ENCODE measurements at places on chromosomes 7 and 10.

GRCh38 chr7:91212582-91212981 is 51.7 kb upstream of the FZD1 start:
- no peak for DNase-seq

DNA sequence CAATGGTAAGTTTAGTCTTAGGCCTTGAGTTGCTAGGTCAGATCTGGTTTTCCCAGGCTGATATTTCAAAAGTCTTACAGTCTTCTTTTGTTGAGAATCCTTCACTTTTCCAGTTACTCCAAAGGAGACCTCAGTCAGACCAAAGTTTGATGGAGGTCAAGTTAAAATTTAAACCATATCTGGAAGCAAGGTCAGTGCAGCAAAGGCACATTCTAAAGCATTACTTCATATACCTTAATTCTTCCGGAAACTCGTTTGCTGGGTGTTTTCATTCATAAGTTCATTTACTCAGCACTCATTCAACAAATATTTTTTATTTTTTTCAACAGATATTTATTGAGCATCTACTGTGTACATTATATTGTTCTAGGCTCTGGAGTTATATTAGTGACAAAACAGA is 403.0 kb upstream of the LRGUK start:
- no peak for DNase-seq

- no peak for DNase-seq
These were observed 172.4 kb downstream of the PRPF18 start for GRCh38 chr10:13759168-13759567.

DNA sequence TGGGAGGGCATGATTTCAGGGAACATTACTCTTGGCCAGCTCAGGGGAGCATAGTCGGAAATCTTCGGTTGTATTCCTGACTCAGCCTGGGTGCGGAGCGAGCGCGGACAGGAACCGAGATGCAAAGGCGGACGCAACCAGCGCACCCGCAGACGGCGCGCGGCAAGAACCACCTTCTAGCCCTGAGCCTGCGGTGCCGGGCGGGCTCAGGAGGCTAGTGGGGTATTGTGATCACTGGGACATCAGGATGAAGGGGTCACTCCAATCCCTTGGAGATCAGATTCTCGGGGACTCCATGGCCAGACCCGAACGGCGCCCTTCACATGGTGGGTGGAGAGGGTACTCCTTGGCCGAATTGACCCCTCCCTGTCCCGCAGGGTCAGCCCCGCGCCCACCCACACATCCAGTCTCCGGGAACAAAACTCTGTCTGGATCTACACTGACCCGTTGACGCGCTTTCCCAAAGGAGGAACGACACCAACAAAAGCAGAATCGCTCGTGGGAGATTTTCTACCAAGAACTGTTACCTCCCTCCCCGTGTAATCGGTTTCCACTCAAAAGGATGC is 730.5 kb downstream of the ZWINT start:
- no peak for DNase-seq

DNA sequence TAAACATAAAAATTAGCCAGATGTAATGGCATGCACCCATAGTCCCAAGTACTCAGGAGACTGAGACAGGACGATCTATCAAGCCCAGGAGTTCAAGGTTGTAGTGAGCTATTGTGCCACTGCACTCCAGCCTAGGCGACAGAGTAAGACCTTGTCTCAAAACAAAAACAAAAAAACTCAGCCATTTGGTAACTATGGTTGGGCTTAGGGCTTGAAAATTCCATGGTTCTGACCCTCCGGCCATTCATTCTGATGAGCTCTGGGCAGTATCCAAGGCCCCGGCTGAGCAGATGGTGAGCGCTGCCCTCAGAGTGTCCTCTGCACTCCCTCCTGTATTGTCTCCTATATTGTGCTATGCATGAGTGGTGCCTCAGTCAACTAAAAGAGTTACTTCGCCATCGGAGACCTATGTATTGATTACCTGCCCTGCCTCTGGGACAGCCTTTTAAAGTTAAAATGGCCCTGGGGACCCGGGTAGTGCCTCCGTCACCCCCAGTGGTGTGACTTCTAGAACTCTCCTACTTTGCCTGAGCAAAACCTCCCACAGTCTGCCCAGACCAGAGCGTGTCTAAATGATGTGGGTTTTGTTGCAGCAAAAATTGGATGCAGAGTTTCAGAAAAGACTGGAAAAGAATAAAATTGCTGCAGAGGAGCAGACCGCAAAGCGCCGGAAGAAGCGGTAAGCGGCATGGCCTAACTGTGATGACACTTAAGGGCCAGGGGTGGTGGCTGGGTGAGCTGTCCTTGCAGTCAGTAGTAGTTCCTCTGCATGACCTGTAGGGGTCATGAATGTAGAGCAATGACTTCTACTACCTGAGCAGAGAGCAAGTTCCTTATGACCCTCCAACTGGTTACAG is 8.1 kb downstream of the PRKRIP1 start:
- DNase-seq = peak; percentile 77

DNA sequence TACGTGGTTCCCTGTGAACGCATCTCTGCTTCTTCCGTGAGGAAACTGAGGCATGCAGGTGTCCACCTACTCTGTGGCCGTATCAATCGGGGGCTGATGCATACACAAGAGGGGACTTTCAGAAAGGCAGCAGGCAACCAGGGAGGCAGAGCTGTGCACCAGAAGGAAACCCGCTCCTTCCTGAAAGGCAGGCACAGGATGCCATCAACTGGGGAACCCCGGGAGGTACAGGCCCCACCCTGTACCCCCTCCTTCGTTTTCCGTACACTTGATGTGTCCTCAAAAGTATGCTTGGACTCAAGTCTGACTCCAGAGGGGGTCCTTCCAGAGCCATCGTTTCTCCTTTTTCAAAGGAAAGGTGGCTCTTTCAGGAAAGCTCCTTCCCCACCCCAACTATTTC is 59.5 kb downstream of the ASB13 start:
- no peak for DNase-seq

DNA sequence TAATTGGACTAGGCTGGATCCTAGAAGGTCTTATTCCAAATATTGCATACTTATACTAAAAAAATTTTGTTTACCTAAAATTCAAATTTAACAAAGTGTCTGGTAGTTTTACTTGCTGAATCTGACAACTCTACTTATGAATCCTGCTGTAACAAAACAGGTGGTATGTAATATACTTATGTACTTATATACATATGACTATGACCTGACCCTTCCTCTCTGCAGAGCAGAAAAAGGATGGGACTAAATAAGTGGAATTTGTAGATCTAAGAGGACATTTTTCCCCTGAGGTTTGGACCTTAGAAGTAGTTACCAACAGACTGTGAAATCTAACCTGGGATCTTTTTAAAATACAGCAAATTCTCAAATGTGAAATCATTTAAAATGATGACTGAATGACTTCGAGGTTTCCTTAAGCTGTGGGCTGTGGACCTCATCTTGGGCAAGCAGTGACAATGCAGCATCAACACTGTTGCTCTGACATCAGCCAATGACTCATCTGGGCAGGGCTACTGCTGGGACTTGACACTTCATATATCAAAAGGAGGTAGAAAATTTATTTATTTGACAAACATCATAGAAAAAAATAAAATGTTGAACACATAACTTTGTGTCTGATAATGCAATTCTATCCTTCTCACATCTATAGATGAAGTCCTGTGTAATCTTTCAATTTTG is 73.6 kb downstream of the RELN start:
- no peak for DNase-seq

DNA sequence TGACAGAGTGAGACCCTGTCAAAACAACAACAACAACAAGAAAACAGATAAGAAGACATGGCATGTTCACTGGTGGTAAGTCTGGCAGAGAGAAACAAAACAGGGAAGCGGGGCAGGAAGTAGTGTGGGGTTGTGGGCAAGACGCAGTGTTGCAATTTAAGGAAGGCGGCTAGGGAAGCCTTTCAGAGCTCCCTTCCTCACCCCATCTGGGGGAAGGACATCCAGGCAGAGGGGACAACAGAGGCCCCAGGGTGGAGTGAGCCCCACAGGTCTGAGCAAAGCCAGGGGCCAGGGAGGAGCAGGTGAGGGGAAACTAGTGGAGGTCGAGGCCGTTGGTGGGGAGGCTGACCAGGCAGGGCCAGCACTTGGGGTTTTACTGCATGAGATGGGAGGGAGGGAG is 16.8 kb downstream of the LAT2 start:
- no peak for DNase-seq

DNA sequence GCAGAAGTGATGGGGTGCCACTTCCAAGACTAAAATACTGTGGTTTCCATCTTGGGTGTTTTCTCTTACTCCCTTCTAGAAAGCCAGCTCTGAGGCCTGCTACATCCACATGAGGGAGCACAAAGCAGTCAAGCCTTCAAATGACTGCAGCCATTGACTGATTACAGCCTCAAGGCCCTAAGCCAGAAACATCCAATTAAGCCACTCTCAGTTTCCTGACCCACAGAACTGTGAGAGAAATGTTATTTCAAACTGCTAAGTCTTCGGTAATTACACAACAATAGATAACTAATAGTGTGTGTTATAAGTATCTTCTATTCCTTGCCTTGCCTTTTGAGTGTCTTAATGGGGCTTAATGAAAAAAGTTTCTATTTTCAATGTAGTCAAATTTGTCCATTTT is 24.8 kb downstream of the BRAF start:
- DNase-seq = no peak

- DNase-seq = no peak
These were observed 461.0 kb downstream of the KIF20B start for GRCh38 chr10:90162271-90162853.

GRCh38 chr10:132826524-132827422 is 40.8 kb upstream of the NKX6-2 start:
- no peak for DNase-seq

- no peak for DNase-seq
These were observed 142.7 kb downstream of the KMT2E start for GRCh38 chr7:105156731-105157130.

DNA sequence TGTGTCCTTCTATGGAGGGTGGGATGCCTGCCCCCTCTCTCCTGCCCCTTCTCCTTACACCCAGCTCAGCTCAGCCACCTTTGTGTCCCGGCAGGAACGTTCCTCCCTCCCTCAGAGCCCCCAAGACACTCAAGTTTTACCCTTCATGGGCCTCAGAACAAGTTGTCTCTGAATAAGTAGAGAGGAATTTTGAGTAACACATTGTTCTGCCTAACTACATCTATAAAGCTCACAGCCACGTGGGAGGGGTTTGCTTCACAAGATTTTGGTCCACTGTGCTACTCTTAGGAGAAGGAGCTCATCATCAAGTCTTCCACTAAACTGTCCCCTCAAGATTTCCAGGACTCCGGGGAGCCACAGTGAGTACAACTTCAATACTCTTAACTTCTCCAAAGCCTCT is 51.6 kb upstream of the ZNF32 start:
- DNase-seq = no peak

DNA sequence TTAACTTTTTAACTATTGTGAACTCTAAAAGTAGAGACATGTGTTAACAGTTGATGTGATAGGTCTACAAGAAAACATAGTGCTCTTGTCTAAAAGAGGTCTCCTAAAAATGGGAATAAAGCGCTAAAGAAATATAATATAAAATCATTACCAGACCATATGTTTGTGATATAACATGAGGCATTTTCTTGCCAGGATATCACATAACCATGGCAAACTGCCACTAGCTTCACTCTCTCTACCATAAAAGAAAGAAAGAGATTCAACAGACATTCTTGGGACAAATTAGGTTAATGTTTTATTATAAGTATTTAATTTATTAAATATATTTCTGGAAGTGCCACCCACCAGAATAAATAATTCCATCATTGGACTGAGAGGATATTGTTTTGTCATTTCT is 115.0 kb downstream of the TMEM26 start:
- no peak for DNase-seq

DNA sequence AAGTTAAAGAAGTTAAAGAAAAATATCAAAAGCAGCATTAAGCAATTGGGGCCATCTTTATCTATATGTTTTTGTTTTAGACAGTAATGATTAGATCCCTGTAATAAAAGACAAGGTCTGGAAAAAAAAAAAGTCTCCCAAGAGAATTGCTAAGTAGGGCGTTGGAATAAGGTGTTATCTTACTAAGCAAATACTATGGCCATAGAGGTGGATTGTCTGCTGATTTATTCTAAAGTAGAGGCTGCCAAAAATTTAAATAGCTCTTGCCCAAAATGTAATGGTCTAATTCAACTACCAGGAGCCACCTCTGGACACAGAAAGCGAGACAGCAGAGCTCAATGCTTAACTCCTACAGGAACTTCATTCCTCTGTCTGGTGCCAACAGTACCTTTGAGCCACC is 71.6 kb downstream of the HERPUD2 start:
- no peak for DNase-seq

GRCh38 chr7:142690554-142691182 is 58.6 kb upstream of the PRSS1 start:
- no peak for DNase-seq

DNA sequence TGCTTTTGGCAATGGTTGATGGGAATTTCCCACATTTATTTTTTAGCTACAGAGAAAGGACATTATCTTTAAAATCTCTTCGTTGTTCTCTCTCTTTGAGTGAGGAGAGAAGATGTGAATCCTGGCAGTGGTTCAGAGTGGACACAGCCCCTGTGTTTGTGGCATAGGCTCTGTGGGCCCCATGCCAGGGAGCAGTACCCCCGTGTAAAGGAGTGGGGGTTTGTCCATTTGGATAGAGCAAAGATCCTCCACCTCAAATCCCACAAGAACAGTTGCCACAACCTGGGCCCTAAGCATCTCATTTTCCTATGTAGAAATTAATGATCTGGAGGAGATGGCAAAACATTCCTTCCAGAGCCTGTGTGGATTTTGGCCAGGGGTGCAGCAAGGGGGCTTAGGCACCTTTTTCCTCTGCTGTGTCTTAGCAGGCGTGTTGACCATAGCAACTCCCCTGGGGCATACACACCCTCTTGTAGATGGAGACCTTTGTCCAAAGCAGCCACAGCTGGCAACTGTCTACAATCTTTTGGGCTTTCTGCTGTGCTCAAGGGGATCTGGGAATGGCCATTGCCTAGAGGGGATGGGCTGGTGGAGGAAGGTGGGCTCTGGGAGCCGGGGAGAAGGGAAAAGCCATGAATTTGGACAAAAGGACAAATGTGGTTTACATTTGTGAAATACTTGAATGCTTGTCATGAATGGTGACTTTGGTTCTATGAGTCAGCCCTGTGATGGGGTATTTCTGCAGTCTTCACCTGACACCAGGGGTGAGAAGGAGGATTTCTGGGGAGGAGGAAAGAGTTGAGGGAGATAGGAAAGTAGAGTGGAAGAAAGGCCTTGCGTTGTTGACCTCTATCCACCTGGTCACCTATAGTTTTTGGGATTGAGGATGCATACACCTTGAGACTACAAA is 92.0 kb downstream of the TCF7L2 start:
- DNase-seq = no peak

DNA sequence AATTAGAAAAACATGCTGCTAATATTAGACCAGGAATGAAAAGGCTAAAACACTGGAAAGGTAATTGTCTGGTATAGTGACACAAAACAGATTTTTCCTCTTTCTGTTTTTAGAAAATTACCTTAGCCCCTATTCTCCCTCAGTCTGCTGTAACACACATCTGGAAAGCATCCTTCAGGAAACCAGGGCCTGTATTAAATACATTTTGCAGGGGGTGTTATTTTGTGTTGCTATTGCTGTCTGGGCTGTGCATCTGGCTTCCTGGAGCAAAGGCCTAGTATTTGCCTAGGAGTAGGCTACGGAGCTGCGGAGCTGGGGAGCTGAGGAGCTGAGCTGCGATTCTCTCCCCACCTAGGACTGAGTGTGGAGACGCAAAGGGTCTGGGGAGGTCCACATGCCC is 169.3 kb downstream of the GFRA1 start:
- no peak for DNase-seq

GRCh38 chr10:47195274-47195885 is 104.6 kb upstream of the GDF10 start:
- no peak for DNase-seq
